Muscle of back (tissue), 13 donors: ENCODE measurements at places on chromosomes 13 and 19. TPM values are rescaled to one million over a fixed set of nuclear protein-coding genes. Genes with fewer than 3 reads are reported as not detected.
A peak's percentile ranks its signal among the peaks of the same experiment; 100 is the strongest.

- DNase-seq: no peak
Observed at GRCh38 chr13:37457612-37458011, 141.0 kb downstream of the POSTN start.

DNA sequence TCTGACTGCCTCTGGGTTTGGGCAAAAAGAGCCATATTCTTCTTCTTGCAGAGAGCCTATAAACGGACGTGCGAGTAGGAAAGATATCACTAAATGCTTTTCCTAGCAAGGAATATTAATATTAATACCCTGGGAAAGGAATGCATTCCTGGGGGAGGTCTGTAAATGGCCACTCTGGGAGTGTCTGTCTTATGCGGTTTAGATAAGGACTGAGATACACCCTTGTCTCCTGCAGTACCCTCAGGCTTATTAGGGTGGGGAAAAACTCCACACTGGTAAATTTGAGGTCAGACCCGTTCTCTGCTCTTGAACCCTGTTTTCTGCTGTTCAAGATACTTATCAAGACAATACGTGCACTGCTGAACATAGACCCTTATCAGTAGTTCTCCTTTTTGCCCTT lies 763.8 kb downstream of the SLITRK5 start:
- DNase-seq: no peak

DNA sequence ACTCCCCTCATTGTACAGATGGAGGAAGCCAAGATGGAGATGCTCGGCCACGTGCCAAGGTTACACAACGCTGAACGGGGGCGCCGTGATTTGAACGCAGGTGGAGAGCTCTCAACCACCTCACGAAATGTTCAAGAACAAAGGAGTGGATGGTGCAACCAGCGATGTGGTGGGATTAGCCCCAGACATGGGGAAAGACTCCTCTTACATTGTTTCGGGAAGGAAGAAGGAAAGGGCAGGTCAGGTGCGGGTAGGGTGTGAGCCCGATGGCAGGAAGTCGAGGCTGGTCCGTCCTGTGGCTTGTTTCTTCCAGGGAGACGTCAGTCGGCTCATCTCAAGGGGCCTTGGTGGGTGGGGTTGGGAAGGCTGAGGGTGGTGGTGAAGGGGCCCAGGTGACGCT lies 7.1 kb upstream of the KLK14 start:
- no peak for DNase-seq

GRCh38 chr19:50328224-50328872 lies 829 bp downstream of the KCNC3 start:
- no peak for DNase-seq

DNA sequence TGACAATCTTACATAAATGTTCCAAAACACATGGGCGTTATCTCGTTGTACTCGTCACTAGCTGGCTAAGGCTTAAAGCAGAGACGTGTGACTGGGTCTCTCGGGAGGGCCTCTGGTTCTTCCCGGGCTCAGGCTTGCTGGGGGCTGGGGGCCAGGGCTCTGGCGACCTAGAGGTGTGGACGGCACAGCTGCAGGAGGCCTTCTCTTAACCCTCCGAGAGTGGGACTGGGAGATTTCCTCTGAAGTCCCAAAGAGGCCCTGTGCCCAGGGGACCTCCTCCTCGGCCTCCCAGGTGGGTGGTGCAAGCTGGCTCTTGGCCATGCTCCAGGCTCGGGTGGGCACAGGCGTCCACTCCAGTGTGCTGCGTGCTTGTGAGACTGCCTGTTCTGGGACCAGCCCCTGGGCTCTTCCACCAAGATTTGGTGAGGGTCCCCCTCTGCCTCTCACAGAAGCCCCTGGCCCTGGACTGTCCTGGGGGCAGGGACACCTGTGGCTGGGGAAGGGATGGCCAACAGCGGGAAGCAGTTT lies 2.2 kb downstream of the CAPS start:
- DNase-seq: peak; percentile 69

DNA sequence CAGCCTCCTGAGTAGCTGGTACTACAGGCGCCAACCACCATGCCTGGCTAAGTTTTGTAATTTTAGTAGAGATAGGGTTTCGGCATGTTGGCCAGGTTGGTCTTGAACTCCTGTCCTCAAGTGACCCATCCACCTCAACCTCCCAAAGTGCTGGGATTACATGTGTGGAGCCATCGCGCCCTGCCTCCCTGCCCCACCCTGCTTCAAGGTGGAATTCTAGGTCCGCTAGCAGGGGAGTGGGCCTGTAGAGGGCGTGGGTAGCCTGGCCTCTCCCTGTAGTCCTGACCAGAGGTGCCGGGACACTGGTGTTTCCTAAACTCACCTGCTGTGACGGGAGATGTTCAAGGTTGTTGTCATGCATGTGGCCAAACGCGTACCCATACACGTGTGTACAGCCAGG lies 398 bp downstream of the SLC25A41 start:
- DNase-seq: no peak

GRCh38 chr13:110340812-110341444 lies 33.8 kb downstream of the COL4A2 start:
- peak; percentile 76 for DNase-seq

- DNase-seq: no peak
Observed at GRCh38 chr13:30052120-30052519, 201.7 kb upstream of the UBL3 start.

DNA sequence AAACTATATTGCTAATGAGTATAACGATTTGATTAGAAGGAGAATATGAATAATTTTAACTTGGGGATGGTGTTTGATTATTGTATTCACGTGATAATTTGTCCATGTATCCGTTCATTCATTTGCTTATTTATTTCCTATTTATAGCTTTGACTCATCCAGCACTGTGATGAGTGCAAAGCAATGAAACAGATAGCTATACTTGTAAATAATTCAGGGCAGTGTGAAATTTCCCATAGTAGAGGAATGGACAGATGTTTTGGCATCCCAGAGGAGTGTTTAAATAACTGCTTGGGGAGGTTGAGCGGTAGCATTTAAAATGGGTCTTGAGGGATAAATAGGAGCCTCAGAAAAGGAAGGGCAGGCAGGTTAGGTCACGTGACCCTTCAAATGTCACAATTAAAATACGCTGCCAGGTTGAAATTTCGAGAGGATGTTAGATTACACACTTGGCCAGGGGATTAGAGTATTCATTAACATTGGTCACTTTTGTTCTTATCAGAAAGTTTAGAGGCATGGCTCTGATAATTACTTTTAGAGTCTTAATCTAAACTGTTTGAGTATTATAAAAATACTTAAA lies 14.7 kb downstream of the FGF9 start:
- DNase-seq: no peak

GRCh38 chr13:112730157-112730671 lies 40.4 kb downstream of the ATP11A start:
- no peak for DNase-seq

DNA sequence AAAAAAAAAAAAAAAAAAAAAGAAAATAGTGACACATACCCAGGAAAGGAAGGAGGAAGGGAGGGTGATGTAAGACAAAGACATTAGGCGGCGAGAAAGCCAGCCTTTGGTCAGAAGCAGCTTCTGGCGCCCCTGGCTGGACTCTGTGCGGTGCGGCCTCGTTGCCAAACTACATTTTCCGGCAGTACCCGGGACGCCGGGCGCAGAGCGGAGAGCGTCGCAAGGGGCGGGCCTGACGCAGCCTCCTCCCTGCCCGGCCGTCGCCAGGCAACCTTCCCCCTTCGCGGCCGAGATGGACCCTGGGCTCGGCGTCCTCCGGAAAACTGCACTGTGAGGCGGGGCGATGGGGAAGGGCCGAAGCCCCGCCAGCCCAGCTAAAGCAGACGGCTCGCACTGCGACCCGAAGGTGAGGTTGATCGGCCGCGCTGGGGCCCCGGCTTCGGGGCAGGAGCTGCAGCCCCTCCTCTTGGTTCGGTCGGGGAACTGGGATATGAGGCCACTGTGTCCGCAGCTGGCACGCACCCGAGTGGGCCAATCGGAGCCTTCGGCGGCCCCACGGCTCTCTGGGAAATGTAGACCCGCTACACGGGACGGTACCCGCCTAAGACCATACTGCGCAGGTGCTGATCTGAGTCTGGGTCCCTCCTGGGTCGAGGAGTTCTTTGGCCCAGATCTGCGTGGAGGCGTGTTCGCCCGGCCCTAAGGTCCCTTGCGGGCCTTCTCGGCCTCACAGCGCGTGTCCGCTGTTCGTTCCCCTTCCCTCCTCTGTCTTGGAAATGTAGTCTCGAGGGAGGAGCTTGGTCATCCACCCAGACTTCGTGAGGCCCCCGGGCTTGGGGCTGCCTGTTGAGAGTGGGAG lies 2.3 kb upstream of the MZF1 start:
- peak; percentile 93 for DNase-seq

- no peak for DNase-seq
Observed at GRCh38 chr13:102267191-102267590, 134.7 kb downstream of the FGF14 start.

GRCh38 chr13:97223711-97224541 lies 1.8 kb downstream of the MBNL2 start:
- DNase-seq: peak; percentile 95

- DNase-seq: no peak
Observed at GRCh38 chr13:113666329-113666670, 719 bp upstream of the GRK1 start.

- no peak for DNase-seq
Observed at GRCh38 chr19:55305983-55306562, 19.1 kb downstream of the TMEM150B start.

DNA sequence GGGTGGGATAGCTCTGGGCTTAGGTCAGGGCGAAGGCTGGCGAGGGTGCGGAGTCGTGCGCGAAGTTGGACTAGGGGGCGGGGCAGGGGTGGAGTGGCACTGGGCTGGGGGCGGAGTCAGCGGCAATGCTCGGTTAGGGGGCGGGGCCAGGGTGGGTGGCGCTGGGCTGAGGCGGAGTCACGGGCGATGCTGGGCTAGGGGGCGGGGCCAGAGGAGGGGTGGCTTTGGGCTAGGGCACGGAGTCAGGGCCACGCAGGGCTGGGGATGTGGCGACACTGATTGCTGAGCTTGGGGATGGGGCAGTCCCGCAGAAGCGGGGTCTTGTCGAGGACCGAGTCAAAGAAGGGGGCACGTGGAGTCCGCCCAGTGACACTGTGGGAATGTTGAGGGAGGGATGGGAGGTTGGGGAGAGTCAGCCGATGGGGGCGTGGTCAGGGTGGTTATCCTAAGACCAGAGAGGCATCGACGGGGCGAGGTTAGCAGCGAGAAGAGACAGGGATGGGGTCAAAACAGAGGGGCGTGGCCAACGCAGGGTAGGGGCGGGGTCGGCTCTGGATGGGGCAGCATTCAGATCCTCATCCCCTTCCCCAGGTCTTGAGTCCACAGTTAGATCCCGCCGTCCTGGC lies 8.7 kb downstream of the HOMER3 start:
- no peak for DNase-seq

- no peak for DNase-seq
Observed at GRCh38 chr13:75841905-75842304, 205.8 kb downstream of the LMO7 start.

DNA sequence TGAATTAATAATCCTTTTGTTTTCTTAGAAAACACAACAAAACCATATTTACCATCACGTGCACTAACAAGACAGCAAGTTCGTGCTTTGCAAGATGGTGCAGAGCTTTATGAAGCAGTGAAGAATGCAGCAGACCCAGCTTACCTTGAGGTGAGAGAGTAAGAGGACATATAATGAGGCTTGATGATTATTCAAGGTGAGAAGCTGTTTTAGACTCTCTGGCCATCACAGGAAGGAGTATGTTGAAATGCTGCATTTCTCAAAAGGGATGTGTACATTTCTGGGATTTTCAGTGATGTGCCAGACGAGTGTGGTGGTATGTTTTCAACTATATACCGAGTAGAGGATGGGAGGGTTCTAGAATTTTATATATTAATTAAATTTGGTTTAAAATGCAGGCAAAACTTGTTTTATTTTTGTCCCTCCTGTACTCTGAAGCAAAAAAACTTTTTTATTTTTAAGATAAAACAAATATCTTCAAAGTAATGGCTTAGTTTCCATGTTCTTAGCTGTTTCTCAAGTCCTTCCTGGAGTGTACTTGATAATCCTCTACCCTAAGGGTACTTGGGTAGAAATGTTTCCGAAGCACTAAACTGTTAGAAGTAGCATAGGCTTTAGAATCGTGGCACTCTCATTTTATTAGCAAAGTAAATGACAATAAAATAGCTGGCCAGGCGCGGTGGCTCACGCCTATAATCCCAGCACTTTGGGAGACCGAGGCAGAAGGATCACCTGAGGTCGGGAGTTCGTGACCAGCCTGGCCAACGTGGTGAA lies 51.1 kb downstream of the N4BP2L1 start:
- DNase-seq: no peak

GRCh38 chr19:34235425-34235940 lies 18.9 kb upstream of the GARRE1 start:
- DNase-seq: no peak

DNA sequence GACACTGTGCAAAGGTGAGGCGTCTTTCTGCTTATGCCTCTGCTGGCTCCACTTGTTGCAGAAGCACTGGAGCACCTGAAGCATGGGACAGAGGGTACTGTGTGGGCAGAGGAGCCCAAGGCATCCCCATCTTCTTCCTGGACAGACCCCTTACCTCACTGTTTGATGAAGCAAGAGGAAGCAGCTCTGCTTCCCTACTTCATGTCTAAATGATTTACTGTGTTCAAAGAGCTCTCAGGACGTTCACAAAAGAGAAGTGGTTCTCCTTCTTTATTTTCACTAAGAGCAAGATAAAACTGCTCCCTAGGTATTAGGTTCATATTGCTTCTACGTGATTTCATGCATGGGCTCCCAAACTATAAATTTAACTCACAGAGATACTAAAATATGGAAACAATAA lies 1635.4 kb upstream of the SLC10A2 start:
- no peak for DNase-seq

DNA sequence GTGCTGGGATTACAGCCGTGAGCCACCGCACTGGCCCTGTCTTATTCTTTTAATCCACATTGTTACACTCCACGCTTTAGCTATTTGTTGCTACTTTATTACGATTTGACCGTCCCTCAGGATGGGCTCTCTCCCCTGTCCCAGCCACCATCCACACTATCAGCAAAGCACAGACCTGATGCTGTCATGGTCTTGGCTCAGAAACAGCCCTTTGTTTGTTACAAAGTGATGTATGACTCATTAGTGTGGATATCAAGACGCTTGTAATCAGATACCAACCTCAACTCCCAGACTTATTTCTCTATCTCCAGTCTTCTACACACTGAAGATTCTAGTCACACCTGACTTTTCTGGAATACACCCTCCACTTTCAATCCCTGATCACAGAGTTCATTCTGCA lies 84.6 kb upstream of the FREM2 start:
- DNase-seq: no peak

- no peak for DNase-seq
Observed at GRCh38 chr19:41554907-41555306, 21.1 kb upstream of the CEACAM21 start.

RNF113B gene
- polyA plus RNA-seq: not detected

MBD3L3 gene
- not detected for polyA plus RNA-seq

GIPR gene
- 0.45 TPM for polyA plus RNA-seq

ZNF181 gene
- 15.2 TPM for polyA plus RNA-seq

SMIM44 gene
- polyA plus RNA-seq: not detected

ZSCAN4 gene
- polyA plus RNA-seq: 0.11 TPM

ZNF850 gene
- polyA plus RNA-seq: 1.3 TPM

PROSER1 gene
- 32.7 TPM for polyA plus RNA-seq
